Stimulated activated memory B cell treated with anti-CD40 and anti-IgM and Interleukin-4, amounts not matched to agents 10 μg/mL and 1 μg/mL and 100 μg/mL, for 72 hours (primary cell): ENCODE measurements at places on chromosomes 2 and 18.

GRCh38 chr2:10305254-10305635, 2.5 kb downstream of the HPCAL1 start:
- peaks cover 74% of the 10 kb centered on the region for H3K4me1 ChIP-seq
- no peaks in the 10 kb centered on the region for H3K27me3 ChIP-seq
- no peaks in the 10 kb centered on the region for H3K36me3 ChIP-seq
- H3K27ac ChIP-seq = no peak overlapping the region

GRCh38 chr2:153474407-153474806, 4.2 kb downstream of the RPRM start:
- H3K36me3 ChIP-seq = no peaks in the 10 kb centered on the region
- H3K4me3 ChIP-seq = no peak overlapping the region
- H3K27me3 ChIP-seq = peaks cover 47% of the 10 kb centered on the region
- H3K4me1 ChIP-seq = peaks cover 18% of the 10 kb centered on the region
- no peak overlapping the region for H3K27ac ChIP-seq

DNA sequence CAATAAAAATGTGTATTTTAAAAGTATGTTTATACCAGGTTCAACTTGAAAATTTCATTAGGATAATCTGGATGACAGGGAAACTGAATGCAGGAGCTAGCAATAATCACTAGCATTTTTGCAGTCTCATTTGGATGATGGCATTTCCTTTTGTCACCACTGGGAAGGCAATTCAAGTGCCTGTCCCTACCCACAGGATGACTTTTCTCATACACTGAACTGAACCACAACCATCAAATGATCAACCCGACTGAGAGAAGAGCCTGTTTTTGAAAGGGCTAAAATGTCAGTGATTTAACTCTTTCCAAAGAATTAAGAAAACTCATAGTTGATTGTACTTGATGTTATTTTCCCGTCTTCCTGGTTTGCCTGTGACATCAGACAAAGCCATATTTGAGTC, 115.0 kb downstream of the FAM124B start:
- no peaks in the 10 kb centered on the region for H3K36me3 ChIP-seq
- no peak overlapping the region for H3K4me3 ChIP-seq
- ATAC-seq = no peak
- H3K4me1 ChIP-seq = no peaks in the 10 kb centered on the region
- peaks cover 44% of the 10 kb centered on the region for H3K27me3 ChIP-seq

DNA sequence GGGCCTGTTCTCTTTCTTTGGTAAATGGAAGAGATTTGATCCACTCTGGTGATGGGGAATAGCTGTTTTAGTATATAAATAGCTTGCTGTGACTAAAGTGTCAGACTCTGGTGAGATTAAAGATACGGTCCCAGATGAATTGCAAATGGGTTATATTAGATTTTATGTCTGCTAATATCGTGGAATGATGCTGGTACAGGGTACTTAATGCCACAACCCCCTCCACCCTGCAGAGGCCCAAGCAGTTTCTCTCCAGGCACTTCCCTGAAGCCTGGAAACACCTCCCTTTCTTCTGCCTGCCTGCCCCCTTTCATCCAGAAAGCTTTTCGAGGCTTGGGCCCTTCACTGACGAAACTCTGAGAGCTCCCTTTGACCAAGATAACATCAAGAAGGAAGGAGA, 21.4 kb upstream of the RFX8 start:
- no peaks in the 10 kb centered on the region for H3K36me3 ChIP-seq
- H3K4me3 ChIP-seq = no peak overlapping the region
- H3K27me3 ChIP-seq = no peaks in the 10 kb centered on the region
- peaks cover under 1% of the 10 kb centered on the region for H3K4me1 ChIP-seq
- H3K27ac ChIP-seq = no peak overlapping the region

DNA sequence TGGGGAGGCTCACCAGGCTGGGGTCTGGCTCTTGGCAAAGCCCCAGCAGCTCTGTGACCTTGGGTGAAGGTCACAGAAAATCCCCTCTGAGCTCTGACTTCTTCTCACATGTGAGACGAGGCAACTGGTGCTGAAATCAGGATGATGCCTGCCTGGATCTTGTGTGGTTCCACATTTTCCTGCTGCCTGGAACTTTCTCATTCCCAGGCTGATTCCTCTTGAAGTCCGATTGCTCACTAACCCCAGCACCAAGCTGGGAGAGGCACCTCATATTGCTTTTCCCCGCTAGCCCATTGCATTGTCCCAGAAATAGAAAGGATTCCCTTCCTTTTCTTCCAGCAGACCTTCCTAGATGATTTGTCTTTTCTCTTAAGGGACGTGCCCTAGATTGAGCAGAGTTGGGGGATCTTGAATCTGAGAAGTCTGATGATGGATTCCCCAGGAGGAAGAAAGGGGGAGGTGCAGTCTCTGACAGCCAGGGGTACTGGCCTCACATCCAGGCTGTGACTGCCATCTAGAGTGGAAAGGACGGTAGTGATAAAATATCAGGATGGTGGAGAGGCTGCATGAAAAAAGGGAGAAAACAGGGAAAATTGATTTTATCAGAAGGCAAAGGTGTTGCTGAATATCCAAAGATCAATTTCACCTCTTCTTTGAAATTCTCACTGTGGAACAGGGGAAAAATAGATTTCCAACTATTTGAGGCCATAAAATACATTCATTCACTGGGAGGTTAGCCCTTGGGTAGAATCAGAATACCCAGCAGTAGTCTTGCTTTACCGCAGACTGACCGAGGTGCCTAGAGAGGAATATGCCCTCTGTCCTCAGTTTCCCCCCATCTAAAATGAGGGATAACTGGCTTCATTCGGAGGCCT, 96.3 kb downstream of the FAM210A start:
- H3K4me3 ChIP-seq = no peak overlapping the region
- H3K4me1 ChIP-seq = peaks cover 19% of the 10 kb centered on the region
- peaks cover 29% of the 10 kb centered on the region for H3K36me3 ChIP-seq
- no peaks in the 10 kb centered on the region for H3K27me3 ChIP-seq

GRCh38 chr2:222205136-222205535, 93.7 kb downstream of the PAX3 start:
- H3K27me3 ChIP-seq = peaks cover 5% of the 10 kb centered on the region
- no peaks in the 10 kb centered on the region for H3K4me1 ChIP-seq
- no peak overlapping the region for H3K27ac ChIP-seq

DNA sequence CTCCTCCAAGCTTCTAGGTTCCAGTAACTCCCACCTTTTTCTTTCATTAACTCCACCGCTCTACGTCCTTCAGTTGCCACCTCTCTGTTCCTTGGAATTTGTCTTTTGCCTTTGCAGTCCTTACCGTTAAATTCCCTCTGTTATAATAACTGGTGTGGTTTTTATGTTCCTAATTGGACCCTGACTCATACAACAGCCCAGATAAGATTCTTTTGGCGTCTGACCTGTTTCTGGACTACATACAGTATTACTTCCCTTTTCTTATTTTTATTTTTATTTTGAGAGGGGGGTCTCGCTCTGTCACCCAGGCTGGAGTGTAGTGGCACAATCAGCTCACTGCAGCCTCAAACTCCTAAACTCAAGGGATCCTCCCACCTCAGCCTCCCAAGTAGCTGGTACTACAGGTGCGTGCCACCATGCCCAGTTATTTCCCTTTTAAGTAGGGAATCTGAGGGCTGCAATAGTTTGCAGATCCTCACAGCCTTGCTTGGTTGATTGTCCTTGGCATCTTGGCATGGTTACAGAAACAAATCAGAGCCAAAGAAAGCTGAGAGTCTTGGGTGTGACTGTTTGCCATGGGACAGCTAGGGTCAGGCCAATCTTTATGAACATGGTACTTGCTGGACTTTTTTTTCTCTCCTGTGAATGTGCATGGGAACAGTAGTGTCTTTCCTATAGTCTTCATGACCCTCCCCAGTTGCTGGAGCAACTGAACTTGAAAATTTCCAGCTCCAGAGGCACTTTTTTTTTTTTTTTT, 22.0 kb downstream of the TCF23 start:
- H3K36me3 ChIP-seq = no peaks in the 10 kb centered on the region
- ATAC-seq = peak; percentile 64
- peaks cover 14% of the 10 kb centered on the region for H3K27me3 ChIP-seq
- no peak overlapping the region for H3K27ac ChIP-seq

DNA sequence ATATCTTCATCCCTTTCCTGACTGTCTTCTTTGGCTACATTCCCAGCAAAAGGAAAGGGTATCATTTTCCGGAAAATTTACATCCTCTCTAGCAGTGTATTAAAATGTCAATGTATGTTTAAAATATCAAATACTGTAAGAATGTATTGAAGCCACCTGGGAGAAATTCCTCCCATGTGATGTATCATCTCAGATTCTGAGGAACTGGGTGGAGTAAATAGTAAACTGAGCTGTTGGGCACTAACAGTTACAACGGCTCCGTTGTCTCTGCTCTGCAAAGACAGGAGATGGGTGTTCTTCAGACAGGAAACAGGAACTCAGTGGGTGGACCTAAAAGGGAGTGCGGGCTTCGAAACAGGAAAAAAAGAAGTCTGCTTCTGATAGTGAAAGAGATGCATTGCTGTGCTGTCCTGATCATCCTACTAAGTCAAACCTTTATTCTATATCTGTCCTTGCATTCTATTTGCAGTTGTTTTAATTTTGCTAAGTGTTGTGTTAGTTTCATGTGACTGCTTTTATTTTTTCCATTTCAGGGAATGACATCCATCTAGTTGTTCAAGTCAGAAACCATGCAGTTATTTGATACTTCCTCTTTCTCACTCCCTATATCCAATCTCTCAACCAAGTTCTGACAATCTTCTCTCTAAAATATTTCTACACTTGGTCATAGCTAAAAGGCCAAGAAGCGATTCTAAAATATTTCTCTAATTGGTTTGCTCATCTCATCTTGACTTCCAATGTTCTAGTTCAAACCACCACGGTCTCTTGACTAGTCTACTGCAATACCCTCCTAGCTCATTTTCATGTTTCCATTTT, 19.4 kb downstream of the DOK1 start:
- H3K27me3 ChIP-seq = no peaks in the 10 kb centered on the region
- H3K36me3 ChIP-seq = no peaks in the 10 kb centered on the region
- H3K4me3 ChIP-seq = peak overlapping the region; percentile 57
- peaks cover 34% of the 10 kb centered on the region for H3K4me1 ChIP-seq
- H3K27ac ChIP-seq = peak overlapping the region; percentile 72

DNA sequence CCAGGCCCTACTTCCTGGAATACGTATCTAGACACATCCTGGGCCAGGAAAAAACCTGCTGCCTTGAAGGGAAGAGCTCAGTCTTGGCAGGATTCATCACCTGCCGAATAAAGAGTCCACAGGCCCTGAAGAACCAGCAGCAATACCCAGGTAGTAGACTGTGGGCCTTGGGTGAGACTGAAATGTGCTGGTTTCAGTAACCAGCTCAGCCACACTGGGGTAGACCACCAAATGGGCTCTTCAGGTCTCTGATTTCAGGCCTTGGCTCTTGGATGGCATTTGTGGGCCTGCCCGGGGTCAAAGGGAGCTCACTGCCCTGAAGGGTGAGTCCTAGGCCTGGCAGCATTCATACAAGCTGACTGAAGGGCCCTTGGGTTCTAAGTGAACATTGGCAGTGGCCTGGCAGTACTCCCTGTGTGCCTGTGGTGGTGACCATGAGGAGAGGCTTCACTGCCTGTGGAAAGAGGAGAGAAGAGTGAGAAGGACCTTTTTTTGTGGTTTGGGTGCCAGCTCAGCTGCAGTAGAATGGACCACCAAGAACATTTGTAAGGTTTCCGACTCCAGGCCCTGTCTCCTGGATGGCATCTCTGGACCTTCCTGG, 175.1 kb downstream of the ANKRD30B start:
- no peak overlapping the region for H3K4me3 ChIP-seq
- no peak for ATAC-seq
- H3K4me1 ChIP-seq = peaks cover 10% of the 10 kb centered on the region
- H3K36me3 ChIP-seq = no peaks in the 10 kb centered on the region

GRCh38 chr2:109330056-109330455, 201.1 kb downstream of the SH3RF3 start:
- H3K4me3 ChIP-seq = no peak overlapping the region
- peaks cover 13% of the 10 kb centered on the region for H3K27me3 ChIP-seq
- no peak for ATAC-seq
- H3K36me3 ChIP-seq = no peaks in the 10 kb centered on the region
- peaks cover 14% of the 10 kb centered on the region for H3K4me1 ChIP-seq
- no peak overlapping the region for H3K27ac ChIP-seq

- no peak for ATAC-seq
- H3K27ac ChIP-seq = no peak overlapping the region
- H3K27me3 ChIP-seq = peaks cover 30% of the 10 kb centered on the region
- H3K36me3 ChIP-seq = no peaks in the 10 kb centered on the region
- no peak overlapping the region for H3K4me3 ChIP-seq
Observed at GRCh38 chr2:172248785-172249187, 146.1 kb upstream of the DLX2 start.
